ENCODE measurements at places on chromosomes 16 and 17.

- no peak for DNase-seq
Observed at GRCh38 chr17:57704448-57704847, 40.7 kb downstream of the CCDC182 start.

DNA sequence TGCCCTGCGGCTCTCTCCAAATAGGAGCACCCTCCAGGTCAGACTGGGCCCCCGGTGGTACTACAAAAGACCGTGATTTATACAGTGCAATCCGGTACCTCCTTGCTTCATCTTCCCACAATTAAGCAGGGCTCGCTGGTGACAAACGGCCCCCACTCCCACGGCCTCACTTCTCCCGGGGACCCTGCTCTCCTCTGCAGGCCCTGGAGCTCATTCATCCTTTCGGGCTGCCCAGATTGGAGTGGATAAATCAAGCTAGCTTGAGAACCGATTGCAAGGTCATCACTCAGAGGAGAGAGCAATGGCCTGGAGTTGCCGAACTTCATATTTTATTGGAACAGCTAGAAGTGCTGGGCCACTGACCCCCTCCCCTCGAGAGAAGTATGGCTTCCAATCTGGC is 193.5 kb upstream of the IRX6 start:
- DNase-seq = no peak

GRCh38 chr17:289409-289808 is 63.2 kb downstream of the RPH3AL start:
- DNase-seq = no peak

DNA sequence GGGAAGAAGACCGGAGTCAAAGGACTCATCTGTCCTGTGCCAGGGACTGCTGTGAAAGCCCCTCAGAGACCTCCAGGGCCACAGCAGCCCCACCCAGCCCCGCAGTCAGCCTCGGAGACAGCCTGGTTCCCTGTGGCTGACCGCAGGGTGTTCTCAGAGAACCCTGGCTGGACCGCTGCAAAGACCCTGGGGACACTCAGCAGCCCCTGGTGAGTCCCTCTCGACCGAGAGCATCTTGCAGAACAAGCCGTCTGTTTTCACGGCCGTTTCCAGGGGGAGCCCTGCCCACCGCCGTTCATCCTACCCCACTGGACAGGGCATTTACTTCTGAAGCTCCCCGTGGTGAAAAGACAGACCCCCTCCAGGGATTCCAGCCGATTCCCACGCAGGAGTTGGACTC is 10.3 kb downstream of the UBALD1 start:
- DNase-seq = no peak

DNA sequence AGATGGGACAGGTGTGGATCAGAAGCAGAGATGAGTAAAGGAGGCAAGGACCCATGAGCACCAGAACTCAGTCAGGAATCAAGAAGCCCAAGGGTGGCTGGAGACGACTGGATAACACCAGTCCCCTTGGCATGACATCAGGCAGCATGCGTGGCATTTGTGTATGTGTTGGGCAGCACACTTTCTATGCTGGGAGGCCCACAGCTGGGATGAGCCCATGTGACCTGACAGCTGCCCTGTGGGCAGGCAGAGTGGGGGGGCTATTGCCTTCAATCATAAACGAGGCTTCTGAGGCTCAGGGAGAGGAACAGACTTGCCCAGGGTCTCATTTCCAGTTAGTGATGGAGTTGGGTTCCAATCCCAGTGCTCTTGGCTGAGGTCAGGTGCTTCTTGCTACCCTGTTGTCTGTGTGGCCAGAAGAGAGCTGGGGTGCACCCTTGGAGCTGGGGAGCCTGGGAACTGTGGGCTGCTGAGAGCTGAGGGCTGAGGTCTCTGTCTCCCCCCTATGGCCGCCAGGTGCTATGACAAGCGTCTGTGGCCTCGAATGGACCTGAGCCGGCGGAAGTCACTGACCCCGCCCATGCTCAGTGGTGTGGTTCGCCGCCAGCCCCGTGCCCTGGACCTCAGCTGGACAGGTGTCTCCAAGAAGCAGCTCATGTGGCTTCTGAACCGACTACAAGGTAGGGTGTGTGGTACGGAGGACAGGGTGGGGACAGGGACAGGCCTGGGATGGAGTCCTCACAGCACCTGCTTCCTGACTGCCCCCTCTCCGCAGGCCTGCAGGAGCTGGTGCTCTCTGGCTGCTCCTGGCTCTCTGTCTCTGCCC is 7.1 kb upstream of the ORAI3 start:
- DNase-seq = peak; percentile 25

- no peak for DNase-seq
Observed at GRCh38 chr17:12070561-12070960, 49.9 kb downstream of the MAP2K4 start.

DNA sequence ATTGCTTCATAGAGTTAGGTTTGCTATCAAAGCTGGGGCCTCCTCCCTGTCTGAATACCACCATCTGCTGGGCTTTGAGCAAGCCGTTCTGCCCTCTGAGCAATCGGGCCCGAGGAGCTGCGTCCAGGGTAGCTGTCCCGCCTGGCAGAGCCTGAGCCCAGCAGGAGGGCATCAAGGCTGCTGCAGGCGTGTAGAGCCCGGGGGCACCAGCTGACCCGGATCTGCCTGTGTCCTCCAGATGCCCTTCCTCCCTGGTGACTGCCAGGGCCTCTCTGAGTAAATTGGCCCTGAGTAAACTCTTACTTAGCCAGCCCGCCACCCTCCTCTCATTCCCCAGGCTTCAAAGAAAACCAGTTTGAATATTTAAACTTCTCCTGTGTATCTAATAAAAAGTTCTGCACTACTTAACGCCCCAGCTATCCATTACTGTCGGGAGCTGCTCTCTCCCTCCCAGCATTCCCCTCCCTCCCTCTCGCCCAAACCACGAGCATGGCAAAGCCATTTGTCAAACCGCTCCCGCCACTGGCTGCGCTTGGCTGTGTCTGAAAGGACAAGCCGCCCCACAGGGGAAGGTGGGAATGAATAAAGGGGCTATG is 16.4 kb downstream of the CDK5RAP3 start:
- DNase-seq = peak; percentile 29

DNA sequence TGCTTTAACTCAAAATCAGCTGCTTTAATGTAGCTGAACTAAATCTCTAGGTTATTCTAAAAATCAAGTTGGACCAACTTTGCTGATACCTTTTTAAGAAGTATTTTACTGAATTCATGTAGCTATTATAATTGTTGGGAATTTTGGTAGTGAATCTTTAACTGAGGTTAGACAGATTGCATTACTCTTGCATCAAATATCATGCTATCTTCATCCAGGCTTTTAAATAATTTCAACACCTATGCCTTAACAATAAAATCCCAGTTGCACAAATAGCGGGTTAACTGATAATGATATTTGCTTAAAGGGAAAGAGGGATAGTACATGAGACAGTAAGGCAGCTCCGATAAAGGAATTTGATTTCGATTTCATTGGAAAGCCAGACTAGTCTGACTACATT is 241.3 kb upstream of the TBX2 start:
- DNase-seq = no peak

DNA sequence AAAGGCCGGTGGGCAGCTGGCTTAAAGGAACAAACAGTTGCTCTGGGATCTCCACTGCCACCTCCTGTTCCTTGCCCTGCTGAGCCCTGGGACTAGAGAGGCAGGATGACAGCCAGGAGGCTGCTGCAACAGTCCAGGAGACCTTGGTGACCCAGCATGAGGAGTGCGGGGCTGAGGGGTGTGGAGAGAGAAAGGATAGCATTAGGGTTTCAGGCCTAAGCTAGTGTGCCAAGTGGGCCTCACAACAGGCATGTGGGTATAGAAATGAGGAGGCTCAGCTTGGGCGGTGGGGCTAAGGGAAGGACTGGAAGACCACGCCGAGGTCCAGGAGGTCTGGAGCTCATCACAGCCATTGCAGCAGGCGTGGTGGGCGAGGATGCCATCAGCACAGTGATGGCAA is 39.8 kb downstream of the SDK2 start:
- no peak for DNase-seq

GRCh38 chr17:73478768-73479424 is 165.3 kb downstream of the SDK2 start:
- DNase-seq = no peak

DNA sequence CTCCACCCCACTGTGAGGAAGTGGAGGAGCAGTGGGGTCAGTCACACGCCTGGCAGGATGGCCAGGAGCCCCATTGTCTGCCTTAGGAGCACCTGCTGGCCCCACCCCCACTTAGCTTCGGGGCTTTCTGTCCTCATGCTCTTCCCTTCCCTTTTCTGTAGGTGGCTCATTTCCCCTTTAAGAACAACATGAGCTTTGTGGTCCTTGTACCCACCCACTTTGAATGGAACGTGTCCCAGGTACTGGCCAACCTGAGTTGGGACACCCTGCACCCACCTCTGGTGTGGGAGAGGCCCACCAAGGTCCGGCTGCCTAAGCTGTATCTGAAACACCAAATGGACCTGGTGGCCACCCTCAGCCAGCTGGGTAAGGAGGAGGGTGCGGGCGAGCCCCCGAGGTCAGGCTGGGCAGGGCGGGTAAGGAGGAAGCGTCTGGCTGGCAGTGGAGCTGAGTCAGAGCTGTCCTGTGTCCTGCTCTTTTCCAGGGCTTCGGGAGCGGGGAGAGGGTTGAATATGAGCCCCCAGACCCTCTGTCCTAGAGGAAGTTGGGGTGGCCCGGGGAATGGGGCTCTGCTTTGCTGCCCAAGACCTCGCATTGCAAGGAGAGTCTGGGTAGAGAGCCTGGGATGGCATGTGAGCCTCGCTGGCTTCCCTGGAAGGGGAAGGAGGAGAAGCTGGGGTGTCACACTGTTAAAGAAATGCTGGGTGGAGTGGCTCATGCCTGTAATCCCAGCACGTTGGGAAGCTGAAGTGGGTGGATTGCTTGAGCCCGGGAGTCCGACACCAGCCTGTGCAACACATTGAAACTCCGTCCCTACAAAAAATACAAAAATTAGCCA is 9.2 kb upstream of the SERPINF1 start:
- DNase-seq = no peak

GRCh38 chr17:62871291-62871690 is 63.2 kb upstream of the MARCHF10 start:
- no peak for DNase-seq

GRCh38 chr16:12318661-12319427 is 342.3 kb downstream of the SNX29 start:
- DNase-seq = no peak

GRCh38 chr16:60110531-60110930 is 1376.4 kb upstream of the GOT2 start:
- no peak for DNase-seq

GRCh38 chr16:50305441-50306061 is 39.2 kb downstream of the ADCY7 start:
- DNase-seq = no peak

- DNase-seq = no peak
Observed at GRCh38 chr17:60137731-60138130, 12.0 kb upstream of the CA4 start.

DNA sequence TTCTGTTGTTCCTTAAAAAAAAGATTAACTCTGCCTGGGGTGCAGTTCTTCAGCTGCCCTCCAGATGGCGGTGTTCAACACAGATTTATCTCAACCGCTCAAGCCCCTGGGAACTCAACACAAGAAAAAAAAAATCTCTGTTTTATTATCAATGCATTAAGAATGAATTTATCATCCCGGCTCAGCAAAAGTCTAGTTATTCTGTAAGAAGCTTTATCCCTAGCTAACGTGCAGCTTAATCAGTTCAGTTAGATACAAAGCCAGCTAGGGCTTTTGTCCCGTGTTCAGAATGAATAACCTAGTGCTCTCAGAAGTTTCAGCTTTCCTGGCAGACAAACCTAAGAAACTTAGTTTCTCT is 475.9 kb upstream of the CCL2 start:
- peak; percentile 59 for DNase-seq

DNA sequence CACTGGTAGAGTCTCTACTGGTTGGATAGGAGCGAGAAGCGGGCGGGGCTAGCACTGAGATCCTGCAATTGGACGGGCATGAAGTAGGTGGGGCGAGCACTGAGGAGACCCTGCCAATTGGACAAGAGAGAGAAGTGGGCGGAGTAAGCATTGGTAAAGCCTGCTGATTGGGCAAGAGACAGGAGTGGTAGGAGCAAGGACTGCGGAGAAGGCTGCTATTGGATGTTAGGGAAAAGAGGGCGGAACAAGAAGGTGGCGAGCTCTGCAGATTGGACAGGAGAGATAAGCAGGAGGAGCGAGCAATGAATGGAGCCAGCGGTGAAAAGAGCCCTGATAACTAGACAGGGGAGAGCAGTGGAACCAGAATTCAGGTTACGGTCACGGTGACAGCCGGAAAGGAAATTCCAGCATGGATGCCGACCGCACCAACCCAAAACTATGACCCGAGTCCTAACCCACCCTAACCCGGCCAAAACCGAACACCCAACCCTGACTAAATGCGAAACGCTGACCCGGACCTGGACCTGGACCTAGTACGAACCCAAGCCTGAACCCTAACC is 4.8 kb downstream of the SCGB1C2 start:
- DNase-seq = no peak
